Activated CD8-positive, alpha-beta memory T cell treated with anti-CD3 and anti-CD28 coated beads for 48 hours (primary cell): ENCODE measurements at places on chromosomes 2 and 18.

GRCh38 chr2:28394331-28394877 lies 1.7 kb downstream of the FOSL2 start:
- no peak for DNase-seq

- DNase-seq = peak; percentile 37
These were observed 41.1 kb downstream of the NHEJ1 start for GRCh38 chr2:219119422-219120043.

DNA sequence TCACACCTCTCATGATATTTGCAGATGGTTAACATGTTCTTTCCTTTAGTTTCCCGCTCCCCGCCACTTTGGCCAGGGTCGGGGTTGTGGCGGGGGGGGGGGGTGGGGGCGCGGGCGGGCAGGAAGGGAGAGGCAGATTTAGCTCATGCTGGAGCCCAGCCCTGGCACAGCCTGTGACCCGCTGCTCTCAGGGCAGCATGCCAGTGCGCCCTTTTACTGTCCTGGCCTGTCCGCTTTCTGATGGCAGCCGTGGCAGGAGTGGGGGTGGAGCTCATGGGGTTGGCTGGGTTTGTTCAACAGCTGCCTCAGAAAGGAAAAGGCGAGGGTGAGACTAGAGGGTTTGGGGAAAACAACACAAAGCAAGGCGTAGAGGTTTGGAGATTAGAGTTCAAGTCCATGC lies 56.1 kb downstream of the TNP1 start:
- DNase-seq = no peak

DNA sequence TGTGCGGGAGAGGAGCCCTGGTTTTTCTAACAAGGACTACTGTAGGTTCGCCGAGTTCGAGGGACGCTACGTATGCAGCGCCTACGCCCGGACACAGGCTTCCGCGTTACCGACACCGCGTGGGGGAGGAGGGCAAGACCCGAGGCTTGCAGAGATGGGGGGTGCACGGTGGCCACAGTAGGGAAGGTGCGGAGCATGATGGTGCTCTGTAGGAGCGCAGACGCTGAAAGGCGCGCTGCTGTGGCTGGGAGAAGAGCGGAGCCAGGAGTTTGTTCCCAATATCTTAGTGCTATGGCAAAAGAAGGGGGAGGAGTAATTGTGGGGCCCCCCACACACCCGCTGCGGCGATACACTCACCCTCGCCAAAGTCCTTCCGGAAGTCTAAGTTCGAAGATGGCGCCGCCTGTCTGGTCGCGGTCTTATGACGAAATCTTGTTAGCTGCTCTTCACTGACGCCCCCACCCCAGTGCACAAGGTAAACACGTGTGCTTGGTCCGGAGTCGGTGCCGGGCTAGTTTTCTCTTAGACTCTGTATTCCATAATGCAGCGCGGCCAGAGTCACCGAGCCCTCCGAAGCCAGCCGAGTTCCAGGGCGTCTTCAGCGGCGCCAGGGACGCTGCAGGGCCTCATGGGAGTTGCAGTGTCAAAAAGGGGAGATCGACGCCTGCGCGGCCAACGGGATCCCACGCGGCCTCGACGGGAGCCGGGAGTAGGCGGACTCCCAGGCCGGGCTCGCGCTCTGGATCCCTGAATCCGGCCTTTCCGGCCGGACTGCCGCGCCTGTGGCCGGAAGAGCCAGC lies at the start of gene GTF3C2:
Gene GTF3C2, minus strand, starts transcription at position 383 of the 800 bp plus-strand sequence. CDS start 13,210 bp downstream, outside the sequence.
- DNase-seq = peak; percentile 87

DNA sequence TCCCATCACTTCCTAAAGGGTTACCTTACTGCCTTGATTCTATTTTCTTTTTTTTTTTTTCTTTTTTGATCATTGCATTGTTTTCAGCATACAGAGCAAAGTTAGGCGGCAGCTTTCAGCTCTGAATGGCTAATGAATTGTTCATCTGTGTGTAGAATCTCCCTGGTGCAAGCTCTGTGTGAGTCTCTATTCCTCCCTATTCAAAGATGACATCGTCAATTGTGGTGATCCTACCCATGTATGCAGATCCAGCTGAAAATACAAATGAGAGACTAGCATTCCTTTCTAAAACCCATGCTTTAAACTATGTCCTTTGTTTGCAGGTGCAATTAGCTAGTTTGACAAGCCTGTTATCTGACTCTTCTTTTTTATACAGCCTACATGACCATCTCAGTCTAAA lies 539.0 kb downstream of the ARHGAP15 start:
- DNase-seq = no peak

GRCh38 chr2:216408426-216409290 lies 3.6 kb upstream of the SMARCAL1 start:
- no peak for DNase-seq

DNA sequence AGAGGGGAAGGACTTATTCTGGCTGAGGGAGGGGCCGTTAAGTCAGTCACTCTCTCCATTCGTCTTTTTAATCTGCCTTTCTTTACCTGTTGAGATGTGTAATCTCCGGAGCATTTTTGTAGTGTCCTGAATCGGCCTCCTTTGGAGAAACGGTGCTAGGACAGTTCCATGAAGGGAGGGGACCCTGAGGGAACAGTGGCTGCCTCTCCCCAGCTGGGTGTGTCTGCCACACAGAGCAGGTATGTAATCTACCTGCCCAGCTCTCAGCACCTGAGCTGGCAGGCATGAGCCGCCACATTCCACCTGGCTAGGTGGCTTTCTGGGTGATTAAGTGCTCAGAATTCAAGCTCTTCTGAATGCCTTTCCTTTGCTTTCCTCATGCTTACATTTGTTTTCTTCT lies 131.2 kb downstream of the WDSUB1 start:
- DNase-seq = no peak
